NCI-H2029 treated with DMSO at 0.1 percent for 48 hours (cell line): ENCODE measurements at places on chromosomes 12 and 14.

GRCh38 chr12:47576289-47576945, 129.4 kb downstream of the RPAP3 start:
- DNase-seq, result no peak

DNA sequence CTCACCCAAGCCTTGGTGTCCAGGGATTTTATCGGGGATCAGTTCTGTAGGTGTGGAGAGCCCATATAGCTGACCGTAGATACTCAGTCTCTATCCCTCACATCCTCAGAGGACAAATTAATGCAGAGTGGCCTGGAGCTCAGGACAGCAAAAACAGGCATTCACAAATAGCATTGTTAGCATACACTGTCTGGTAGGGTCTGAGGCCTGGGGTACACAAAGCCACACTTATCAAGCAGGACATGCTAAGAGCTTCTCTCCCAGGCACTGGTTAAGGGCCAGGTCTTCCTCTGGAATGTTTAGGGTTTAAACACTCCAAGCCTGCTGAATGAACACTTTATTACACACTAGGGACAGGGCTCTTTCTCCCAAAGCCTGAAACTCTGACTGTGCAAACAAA, 253.2 kb downstream of the NEDD1 start:
- DNase-seq, result no peak

- no peak for DNase-seq
Measured at GRCh38 chr14:87148655-87149054, 844.3 kb downstream of the GALC start.

- no peak for DNase-seq
Measured at GRCh38 chr12:113609692-113610469, 138.2 kb upstream of the LHX5 start.

DNA sequence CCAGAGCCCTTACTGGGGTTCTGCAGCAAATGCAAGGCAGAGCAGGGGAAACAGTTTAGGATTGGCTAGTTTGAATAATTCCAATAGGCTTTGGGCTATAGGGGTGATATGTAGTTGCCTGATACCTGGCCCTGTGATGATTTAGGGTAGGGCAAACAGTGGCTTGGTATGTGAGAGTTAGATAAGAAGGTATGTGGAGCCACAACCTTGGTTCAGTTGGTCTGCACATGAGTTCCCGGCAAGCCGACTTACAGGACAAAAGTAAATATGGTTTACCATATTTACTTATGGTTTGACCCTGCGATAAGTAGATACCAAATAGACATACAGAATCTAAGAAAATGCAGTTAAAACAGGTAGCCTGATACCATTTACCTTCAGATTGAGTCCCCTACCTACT, 8.3 kb upstream of the CAPRIN2 start:
- DNase-seq, result no peak

DNA sequence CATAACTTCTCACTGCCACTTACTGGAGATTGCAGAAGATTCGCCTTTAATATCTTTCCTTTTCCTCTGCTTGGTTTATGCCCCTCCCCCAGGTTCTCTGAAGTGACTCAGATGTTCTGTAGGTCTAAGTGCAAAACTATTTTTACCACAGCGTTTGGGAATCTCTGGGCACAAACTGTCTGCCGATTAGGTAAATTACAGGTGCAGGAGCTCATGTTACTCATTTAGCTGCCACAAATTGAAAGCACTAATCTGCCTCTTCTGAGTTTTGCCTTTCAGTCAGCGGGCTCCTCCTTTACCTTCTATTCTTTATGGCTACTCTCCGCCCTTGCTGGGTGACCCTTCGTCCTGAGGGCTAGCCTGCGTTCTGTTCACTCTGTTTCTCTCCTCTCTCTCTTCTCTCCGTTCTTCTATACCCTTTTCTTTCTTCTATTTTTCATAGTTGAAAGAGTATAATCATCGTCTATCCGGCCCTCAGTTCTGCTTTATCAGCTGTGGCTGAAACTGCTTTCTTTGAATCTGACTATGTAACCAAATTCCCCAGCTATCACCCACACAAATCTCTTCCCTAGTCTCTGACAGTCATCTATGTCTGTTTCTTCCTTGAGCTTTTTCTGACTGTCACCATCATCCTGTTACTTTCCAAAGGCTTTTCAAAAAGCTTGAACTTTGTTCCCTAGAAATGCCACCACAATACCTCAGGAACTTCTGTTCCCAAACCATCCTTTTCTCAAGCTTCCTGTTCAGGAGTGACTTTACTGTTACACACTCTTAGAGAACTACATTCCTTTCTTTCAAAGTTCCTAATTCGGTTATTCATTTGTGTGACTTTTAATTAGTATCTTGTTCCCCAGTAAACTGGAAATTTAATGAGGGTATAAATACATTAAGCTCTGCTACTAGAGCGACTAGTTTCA, 4.3 kb upstream of the MYF6 start:
- no peak for DNase-seq

DNA sequence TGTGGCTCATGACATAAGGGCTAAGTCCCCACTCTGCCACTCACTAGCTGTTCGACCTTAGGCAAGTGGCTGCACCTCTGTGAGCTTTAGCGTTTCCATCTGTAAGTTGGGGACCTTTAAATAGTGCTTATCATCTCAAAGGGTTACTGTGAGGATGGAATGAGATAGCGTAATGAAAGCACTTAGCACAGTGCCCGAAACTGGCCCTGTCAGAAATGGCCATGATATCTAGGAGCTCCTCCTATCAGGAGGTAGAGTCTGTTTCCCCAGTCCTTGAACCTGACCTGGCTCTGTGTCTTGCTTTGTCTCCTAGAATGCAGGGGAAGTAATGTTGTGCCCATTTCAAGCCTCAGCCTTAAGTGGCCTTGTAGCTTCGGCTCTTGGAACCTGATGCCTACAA, 211.0 kb downstream of the RBM19 start:
- DNase-seq, result no peak

DNA sequence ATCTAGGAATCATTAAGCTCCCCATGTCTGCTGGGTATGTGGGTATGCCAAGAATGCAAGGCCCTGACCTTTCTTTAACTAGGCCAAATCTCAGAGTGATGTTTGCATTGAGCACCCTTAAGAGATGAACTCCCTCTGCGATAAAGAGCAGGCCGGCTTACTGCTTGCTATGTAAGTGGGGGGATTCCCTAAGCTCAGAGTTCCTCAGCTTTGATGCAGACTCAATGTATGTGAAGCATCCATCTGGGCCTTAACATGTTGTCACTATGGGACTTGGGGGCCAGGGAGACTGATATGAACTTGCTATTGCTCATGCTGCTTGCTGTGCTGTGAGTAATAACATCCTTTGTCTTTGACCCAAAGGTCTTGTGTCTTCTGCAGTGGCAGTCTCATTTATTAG, 149.7 kb downstream of the C12orf75 start:
- no peak for DNase-seq

DNA sequence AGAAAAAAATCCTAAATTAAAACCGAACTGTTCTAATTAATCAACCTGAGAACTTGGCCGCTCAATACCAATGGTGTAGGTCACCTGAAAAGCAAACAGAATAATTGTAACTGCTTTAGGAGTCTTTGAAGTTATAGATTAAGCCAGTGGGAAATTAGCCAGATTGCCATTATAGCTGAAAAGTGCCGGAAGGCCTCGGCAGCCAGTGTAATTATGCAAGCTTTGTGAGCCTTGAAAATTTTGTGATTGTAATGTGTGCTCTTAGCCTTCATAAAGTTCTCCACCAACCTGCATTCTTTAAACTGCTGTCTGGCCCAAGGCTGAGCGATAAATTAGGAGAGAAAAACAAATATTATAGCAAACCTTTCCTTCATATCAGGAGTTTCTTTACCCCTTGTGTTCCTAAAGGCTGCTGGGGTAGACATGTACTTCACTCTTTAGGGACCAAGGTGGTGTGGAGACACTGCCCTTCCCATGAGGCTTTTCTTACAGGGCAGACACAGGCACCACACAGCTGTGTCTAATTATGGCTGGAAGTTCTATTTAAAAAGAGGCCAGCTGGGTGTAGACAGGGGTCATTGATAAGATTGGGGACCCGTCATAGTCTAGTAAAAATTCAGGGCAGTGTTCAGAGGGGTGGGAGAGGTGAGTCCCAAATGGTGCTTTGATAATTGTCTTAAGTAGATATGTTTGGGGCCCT, 991.2 kb downstream of the FLRT2 start:
- no peak for DNase-seq

GRCh38 chr12:89470741-89471509, 53.7 kb downstream of the GALNT4 start:
- DNase-seq, result peak; percentile 8

GRCh38 chr12:15522574-15523187, 200.4 kb downstream of the PTPRO start:
- peak; percentile 27 for DNase-seq

GRCh38 chr12:100375038-100375735, 18.3 kb downstream of the SLC17A8 start:
- DNase-seq, result peak; percentile 37

- no peak for DNase-seq
Measured at GRCh38 chr12:27252934-27253333, 8.8 kb downstream of the STK38L start.

GRCh38 chr12:38949363-38949762, 44.0 kb upstream of the CPNE8 start:
- no peak for DNase-seq

DNA sequence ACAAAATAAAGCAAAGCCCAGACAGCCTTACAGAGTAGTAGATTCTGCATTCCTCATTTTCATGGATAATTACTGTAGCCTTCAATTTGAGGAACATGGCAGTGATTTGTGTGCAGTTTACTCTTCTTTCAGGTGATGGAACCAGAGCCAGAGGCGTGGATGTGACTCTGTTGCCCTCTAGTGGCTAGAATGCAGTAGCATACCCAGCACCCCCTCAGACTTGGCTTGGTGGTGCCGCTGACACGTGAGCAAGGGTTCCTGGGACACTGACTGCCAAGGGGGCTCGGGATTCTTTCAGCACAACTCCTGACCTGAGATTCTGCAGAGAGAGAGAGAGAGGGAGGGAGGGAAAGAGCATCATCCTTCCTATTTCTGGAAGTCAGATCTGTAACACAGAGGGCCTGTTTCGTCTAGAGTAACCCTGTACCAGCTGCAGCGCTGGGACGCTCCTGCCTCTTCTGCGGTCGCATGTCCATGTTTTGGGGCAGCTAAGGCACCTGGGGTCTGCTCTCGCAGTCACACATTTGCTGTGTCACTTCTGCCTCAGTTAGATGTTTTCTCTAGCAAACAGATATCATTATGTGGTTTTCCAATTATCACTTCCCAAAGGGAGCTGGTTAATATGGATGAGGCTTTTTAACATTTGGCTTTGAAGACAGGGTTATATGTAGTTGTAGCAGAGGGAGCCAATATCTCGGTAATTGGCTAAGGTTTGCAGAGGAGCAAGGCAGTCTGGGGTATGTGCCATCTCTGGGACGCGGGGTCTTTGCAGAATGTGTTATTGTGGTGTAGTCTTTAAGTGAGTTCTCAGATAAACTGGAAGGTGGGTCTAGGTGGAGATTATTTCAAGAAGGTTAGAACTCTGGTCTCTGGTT, 428.1 kb downstream of the NRXN3 start:
- DNase-seq, result no peak

DNA sequence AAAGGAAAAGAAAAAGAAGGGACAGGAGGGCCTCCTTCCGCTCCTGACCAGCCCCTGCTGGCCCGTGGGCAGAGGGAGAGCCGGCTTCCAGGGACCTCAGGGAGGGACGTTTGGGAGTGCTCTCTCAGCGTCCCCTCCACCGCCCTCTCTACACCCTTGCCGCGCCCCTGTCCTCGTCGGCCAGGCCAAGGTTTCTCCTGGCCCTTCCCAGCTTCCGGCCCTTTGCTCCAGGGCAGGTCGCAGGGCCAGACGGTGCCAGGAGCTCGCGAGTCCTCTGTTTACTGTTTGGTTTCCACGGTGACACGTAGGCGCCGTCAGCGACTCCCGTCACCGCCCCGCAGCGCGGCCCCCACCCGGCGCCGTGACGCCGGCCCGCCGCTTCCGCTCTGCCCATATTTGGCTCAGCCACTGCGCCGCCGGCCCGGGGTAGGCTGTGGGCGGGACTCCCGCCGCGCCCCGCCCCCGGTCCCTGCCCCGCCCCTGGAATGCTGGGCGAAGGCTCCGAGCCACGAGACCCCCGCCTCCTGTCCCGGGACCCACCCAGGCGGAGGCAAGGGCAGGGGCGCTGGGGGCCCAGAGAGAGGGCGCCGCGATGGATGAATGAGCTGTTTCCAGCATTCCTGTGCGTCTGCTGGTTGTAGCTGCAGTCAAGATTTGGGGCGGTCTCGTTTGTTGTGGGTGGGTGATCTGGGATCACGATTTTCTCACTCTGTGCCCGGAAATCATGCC, 15.5 kb downstream of the FOS start:
- DNase-seq, result peak; percentile 52
